Sciatic nerve (tissue), 2 donors: ENCODE measurements at places on chromosomes 1 and 21. TPM values are rescaled to one million over a fixed set of nuclear protein-coding genes. Genes with fewer than 3 reads are reported as not detected.

The ABCG1 gene
- 44.2 TPM for total RNA-seq

The MFAP2 gene
- total RNA-seq, result 17.3 TPM

The SLC5A9 gene
- 0.40 TPM for total RNA-seq

DNA sequence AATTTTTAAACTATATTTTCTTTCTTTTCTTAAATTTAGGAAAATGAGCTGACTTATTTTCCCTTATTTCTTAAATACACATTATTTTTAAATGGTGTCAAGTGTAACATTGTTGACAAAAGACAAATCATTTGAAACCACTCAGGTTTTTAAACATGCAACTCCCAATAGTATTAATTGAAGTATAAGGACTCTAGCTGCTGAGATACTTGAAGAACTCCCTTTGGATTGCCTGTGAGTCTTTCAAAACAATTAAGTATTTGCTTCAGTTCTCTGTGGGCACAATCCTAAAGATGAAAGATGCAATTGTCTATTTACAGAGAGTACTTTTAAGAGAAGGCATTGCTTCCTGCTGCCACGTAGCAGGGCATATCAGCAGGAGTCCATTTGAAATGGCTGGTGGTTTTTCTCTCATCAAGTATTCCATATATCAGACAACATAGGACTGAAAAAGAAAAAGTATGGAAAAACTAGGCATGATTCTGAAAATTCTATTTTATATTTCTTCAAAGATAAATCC, 373.4 kb downstream of the NEGR1 start:
- DNase-seq, result no peak

The ADORA1 gene
- total RNA-seq, result 1.8 TPM

- no peak for DNase-seq
Measured at GRCh38 chr21:44408226-44408625, 47.1 kb upstream of the LRRC3 start.

The NTRK1 gene
- total RNA-seq, result 1.8 TPM

The LCE1C gene
- total RNA-seq, result not detected

GRCh38 chr21:45859762-45860357, 121.7 kb upstream of the COL6A1 start:
- peak; percentile 33 for DNase-seq

- DNase-seq, result no peak
Measured at GRCh38 chr1:230315099-230315498, 111.0 kb downstream of the PGBD5 start.

The KDM5B gene
- 67.9 TPM for total RNA-seq

The ATP1A4 gene
- total RNA-seq, result 1.2 TPM

The TCHH gene
- 0.13 TPM for total RNA-seq

DNA sequence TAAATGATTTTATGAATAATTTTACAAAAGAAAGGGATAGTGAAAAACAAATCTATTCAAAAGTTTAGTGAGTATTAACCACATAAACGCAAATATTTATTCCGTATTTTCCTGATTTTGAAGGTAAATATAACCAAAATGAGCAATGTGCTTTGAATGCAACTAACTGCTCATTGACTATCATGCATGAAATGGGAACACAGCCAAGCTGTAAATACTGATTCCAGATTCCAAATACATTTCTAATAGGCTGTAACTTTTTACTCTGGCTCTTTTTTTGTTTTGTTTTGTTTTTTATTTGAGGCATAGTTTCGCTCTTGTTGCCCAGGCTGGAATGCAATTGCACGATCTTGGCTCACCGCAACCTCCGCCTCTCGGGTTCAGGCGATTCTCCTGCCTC, 41.8 kb downstream of the SELENOF start:
- DNase-seq, result no peak

GRCh38 chr1:216310776-216311175, 112.5 kb downstream of the USH2A start:
- DNase-seq, result no peak

The GREM2 gene
- 1.0 TPM for total RNA-seq

DNA sequence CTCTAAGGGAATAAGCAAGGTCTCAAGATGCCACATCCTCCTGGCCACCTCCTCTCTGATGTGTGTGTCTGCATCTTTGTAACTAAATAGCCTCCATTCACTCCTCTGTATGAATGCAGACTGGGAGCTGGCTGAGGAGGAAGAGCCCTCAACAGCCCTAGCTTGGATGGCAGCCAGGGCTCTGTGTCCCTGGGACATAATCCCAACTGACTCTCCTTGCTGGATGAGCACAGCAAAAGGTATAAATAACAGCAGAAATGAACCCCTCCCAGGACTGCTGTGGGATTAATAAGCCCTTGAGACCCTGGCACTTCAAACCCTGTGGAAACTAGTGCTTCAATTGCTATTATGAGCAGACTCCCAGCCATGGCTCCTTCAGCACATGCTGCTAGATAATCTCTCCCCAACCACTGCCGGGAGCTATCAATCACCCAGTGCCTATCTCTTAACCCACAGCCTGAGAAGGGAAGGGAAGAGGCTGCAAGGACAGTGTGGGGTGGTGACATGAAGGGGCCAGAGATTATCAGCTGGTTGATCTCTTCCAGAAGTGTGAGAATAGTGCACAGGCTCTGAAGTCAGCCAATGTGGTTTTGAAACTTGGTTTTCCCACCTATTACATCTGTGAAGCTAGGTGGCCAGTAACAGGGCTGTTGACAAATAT, 152.2 kb downstream of the TNR start:
- no peak for DNase-seq

The HCRTR1 gene
- 0.31 TPM for total RNA-seq

DNA sequence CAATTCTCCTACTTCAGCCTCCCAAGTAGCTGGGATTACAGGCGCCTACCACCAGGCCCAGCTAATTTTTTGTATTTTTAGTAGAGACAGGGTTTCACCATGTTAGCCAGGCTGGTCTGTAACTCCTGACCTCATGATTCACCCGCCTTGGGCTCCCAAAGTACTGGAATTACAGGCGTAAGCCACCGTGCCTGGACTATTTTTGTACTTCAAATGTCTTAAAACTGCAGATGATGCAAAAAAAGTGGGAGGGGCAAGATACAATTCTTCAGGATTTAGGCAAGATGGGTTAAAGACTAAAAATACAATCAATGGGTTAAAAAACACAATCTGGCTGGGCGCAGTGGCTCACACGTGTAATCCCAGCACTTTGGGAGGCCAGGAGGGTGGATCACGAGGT, 4.7 kb downstream of the SCAF4 start:
- DNase-seq, result no peak

DNA sequence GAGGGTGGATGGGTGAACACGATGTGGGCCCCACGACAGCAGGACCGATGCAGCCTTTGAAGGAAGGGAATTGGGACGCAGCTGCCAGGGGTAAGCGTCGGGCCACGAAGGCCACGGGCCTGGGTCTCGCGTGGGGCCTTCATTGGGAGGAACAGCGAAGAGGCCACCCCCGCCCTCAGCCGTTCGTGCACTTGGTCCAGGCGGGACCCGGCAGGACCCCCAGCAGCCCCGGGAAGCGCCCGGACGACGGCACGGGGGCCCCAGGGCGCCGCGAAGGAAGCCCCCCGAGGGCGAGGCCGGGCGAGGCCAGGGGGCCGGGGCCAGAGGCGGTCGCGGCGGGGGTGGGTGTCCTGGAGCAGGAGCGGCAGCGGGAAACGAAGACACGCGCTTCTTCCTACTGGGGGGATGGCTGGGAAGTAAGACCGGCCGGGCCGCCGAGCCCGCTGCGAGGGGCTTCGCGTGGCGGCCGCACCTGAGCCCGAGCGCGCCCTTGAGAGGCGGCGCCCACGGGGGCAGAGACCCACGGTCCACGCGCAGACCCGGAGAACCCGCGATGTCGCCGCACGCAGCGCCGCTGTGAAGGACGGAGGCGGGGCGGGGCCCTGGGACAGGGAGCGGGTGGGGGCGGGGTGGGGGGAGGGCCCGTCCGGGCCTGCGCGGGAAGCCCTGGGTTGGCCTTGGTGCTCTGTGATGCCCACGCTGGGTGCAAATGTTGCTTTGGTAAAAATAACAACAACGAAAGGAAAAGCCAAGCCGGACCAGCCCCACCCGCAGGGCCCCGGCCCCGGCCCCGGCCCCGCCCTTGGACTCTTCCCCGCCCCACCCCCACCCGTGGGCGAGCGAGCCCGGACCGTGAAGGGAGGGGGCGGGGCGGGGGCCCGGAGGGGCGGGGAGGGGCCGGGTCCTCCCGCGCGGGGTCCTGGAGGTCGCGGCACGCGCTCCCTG, 56.0 kb upstream of the ADARB1 start:
- DNase-seq, result peak; percentile 61

DNA sequence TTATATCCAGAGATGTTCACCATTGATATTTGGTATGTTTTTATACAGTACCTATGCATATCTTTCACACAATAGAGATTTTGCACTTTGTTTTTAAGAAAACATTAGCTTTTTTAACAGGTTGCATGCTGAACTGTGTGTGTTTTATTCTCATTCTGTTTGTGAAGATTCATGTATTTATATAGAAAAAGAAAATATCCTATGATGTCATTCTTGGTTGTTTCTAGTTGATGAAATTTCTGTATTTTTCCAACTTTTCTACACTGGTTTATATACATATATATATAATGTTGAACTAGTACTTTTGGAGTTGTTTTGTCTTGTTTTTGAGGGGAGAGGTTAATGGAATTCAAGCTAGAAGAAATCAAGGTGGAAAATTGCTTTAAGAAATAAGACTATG, 143.8 kb downstream of the MATN1 start:
- DNase-seq, result no peak

DNA sequence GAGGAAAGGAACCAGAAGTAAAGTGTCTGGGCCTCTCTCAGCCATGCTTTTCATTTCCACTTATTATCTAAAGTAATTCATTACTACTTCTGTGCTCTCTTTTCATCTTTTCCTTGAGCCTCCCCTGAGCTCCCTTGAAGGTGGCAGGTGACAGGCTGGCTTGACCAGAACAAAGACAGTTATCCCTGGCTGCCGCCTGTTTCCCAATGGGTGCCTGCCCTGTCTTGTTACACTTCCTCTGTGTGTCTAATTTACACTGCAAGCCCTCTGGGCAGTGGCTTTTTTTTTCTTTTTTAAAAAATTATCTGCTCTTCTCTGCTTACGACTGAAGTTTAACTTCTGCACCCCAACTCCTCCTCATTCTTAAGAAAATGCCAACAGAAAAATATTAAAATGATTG, 113.4 kb downstream of the NGF start:
- no peak for DNase-seq

The KCNH1 gene
- 3.2 TPM for total RNA-seq
